ENCODE measurements at places on chromosomes 12 and 14. TPM values are rescaled to one million over a fixed set of nuclear protein-coding genes. Genes with fewer than 3 reads are reported as not detected.
A peak's percentile ranks its signal among the peaks of the same experiment; 100 is the strongest.

GRCh38 chr12:118109088-118109487 lies 5.3 kb upstream of the VSIG10 start:
- no peaks in the 10 kb centered on the region for H3K27me3 ChIP-seq
- no peak overlapping the region for H3K4me3 ChIP-seq
- H3K27ac ChIP-seq: no peak overlapping the region

DNA sequence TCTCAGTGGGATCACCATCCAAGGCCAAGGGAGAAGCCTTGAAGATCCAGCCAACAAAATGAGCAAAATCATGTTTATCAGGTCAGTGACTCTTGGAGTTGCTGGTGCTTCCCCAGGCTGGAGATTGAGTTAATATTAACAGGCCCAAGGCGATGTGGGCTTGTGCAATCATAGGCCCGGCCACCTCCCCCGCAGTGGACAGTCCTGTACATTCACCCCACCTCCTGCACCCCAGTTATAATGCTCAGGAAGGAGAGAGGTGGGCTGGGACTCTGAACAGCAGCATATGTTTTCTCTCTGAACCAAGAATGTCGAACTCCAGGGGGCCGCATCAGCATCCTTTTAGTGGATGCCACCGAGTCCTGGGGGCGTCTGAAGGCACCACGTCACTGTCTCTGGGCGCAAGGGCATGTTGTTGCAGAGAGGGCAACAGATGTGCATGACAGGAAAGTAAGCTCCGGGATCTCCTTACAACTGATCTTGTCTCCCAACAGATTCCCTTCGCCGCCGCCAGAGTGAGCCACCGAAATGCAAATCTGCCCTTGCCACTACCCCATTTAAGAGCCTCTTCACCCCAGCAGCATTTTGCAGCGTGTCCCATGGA lies 32.2 kb upstream of the SERPINA6 start:
- H3K4me1 ChIP-seq: no peaks in the 10 kb centered on the region
- no peak overlapping the region for H3K27ac ChIP-seq
- H3K36me3 ChIP-seq: no peaks in the 10 kb centered on the region
- peak; percentile 51 for DNase-seq

Gene SIX1
- 0.16 TPM for total RNA-seq

GRCh38 chr12:114888928-114889584 lies 205.1 kb upstream of the TBX3 start:
- H3K36me3 ChIP-seq: no peaks in the 10 kb centered on the region
- no peak overlapping the region for H3K27ac ChIP-seq
- no peaks in the 10 kb centered on the region for H3K4me1 ChIP-seq

DNA sequence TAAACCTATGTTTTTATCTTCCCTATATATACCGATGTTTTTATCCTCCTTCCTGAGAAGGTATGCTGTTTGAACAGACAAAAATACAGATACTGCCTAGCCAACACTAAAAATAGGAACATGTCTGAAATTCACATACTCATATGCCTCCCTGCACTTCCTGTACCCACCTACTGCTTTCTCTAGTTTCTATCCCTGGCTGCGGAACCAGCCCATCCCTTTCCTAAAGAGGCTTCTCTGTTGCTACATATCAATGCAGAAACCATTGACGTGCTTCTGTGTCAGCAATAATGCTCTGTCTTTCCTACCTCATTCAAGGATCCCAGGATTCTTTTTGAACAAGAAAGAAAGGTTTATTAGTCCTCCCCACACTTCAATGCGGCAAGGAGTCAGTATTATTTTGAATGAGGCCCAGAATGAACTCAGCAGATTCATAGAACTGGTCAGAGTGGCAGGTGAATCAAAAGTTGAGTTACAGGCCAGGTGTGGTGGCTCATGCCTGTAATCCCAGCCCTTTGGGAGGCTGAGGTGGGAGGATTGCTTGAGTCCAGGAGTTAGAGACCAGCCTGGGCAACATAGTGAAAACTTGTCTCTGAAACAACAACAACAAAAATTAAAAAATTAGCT lies 67.8 kb upstream of the NAP1L1 start:
- no peaks in the 10 kb centered on the region for H3K27me3 ChIP-seq
- no peak for DNase-seq
- no peak overlapping the region for H3K27ac ChIP-seq
- H3K36me3 ChIP-seq: no peaks in the 10 kb centered on the region
- no peaks in the 10 kb centered on the region for H3K4me1 ChIP-seq
- no peak overlapping the region for H3K4me3 ChIP-seq

- no peak overlapping the region for H3K4me3 ChIP-seq
- no peaks in the 10 kb centered on the region for H3K27me3 ChIP-seq
- H3K4me1 ChIP-seq: no peaks in the 10 kb centered on the region
- no peaks in the 10 kb centered on the region for H3K36me3 ChIP-seq
Measured at GRCh38 chr14:25110106-25110505, 60.2 kb upstream of the STXBP6 start.

GRCh38 chr12:51432921-51433320 lies 8.3 kb downstream of the SLC4A8 start:
- DNase-seq: no peak
- H3K36me3 ChIP-seq: no peaks in the 10 kb centered on the region
- H3K4me1 ChIP-seq: peaks cover 4% of the 10 kb centered on the region
- H3K27me3 ChIP-seq: no peaks in the 10 kb centered on the region
- no peak overlapping the region for H3K4me3 ChIP-seq

- H3K4me3 ChIP-seq: no peak overlapping the region
- H3K27me3 ChIP-seq: no peaks in the 10 kb centered on the region
- H3K36me3 ChIP-seq: no peaks in the 10 kb centered on the region
- H3K4me1 ChIP-seq: no peaks in the 10 kb centered on the region
- H3K27ac ChIP-seq: no peak overlapping the region
Measured at GRCh38 chr14:22289570-22289969, 299.5 kb downstream of the DAD1 start.

Gene TTC9
- total RNA-seq: 5.2 TPM

- no peaks in the 10 kb centered on the region for H3K4me1 ChIP-seq
- no peaks in the 10 kb centered on the region for H3K36me3 ChIP-seq
- H3K4me3 ChIP-seq: no peak overlapping the region
Measured at GRCh38 chr12:52184813-52185212, 7.0 kb downstream of the KRT80 start.

DNA sequence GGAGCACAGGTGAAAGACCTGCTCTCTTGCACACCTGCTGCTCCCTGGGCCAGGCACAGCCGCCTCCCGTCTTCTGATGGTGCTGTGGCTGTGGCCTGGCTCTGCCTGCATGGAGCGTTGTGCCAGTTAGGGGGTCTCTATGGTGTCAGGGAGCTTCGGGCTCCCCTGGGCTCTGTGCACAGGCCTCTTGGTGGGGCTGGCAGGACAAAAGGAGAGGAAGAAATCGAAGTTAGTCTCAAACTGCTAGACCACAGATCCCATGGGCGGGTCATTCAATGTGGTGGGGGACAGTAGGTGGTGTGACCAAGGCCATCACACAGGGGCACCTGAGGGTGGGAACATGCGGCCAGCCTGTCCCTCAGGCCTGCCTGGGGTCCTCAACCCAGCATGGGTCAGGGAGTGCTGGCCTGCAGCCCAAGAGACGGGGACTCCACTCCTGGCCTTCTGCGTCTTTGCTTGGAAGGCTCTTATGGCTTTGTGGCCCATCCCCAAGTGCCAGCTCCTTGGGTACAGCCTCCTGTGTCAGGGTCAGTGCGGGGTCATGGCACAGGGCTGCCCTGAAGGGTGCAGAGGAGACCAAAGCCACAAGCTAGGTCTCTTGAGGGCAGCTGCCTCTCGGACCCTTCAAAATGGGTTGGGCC lies 84.1 kb downstream of the KIF26A start:
- no peaks in the 10 kb centered on the region for H3K27me3 ChIP-seq
- no peak overlapping the region for H3K4me3 ChIP-seq
- no peaks in the 10 kb centered on the region for H3K36me3 ChIP-seq
- no peaks in the 10 kb centered on the region for H3K4me1 ChIP-seq

DNA sequence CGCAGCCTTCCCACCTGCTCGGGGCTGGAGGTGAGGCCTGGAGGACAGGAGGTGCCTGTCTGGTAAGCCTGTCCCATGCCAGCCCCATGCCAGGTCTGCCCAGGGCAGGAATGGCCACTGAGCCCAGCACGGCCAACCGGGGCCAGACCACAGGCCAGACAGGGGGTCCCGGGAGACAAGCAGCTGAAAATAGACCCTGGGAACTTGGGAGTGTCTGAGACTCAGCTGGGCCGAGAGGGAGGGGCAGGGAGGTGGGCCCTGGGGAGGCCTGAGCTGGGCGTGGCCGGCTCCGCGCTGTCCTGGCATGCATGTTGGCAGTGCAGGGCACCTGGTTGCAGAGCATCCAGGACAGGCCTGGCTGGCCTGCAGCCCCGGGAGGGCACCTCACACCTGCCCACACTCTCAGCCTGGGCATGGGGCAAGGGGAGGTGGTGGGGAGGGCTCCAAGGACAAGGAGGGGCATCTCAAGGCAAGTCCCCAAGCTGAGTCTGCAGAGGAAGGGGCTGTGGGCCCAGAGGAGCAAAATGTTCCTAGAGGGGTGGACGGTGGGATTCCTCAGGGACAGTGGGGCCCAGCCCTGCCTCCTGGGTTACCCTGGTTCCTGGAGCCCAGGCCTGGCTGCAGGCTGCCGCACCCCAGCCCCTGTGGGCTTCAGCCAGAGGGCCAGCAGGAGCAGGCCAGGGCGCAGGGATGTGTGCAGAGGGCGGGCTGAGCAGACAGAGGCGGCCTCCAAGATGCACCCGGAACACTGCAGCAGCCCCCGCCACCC lies 3.2 kb upstream of the CRIP1 start:
- no peak for DNase-seq
- H3K27me3 ChIP-seq: no peaks in the 10 kb centered on the region

Gene NRL
- 4.9 TPM for total RNA-seq

DNA sequence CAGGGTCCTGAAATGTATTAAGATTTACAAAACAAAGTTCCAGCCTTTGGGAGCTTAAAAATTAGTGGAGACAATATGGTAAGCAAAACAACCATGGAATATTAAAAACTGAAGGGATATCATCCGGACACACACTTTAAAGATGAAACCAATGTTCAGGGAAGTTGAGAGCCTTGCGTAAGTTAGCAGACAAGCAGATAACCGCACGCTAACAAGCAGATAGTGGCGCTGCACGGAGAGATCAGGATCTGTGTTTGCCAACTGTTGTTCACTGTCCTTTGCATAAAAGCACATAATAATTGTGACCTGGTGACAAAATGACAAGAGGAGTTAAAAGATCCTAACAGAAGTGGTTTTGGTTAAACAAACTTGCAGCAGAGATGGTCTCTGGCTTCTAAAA lies 14.3 kb upstream of the TMEM229B start:
- H3K4me3 ChIP-seq: no peak overlapping the region
- H3K36me3 ChIP-seq: no peaks in the 10 kb centered on the region
- H3K4me1 ChIP-seq: no peaks in the 10 kb centered on the region
- H3K27ac ChIP-seq: no peak overlapping the region
- H3K27me3 ChIP-seq: no peaks in the 10 kb centered on the region

- H3K4me1 ChIP-seq: no peaks in the 10 kb centered on the region
- peak; percentile 75 for DNase-seq
- no peaks in the 10 kb centered on the region for H3K36me3 ChIP-seq
- H3K27ac ChIP-seq: no peak within 1 kb of the TSS
- no peaks in the 10 kb centered on the region for H3K27me3 ChIP-seq
Measured at GRCh38 chr12:51887476-51888315, at the start of gene ANKRD33. Gene ANKRD33, plus strand, starts transcription at chr12:51888103. Its CDS starts 84 bp downstream, at chr12:51888187.

DNA sequence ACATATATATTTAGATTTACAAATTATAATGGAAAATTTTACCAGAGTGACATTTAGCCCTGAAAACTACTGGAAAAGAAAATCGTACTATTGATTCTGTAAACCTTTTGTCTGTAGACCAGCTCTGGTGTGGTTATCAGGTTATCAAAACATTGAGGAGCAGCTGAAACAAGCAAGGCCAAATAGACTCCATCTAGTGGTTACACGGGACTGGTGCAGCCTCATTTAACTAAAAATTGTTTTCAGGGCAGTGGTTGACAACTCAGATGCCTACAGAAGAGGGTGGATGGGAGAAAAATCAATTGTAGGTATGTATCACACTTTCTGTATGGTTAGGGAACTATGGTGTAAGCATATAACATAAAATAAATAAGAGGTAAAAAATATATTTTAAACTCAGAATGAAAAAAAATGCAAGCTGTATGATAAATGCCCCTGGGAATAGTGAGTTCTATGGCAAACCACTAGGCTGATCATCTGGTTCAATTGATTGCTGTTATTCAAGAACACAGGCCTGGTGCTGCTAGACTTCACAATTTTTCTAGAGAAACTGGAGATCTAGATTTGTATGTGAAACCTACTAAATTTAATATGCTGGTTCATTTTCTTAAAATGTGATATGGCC lies 51.2 kb downstream of the ACSS3 start:
- H3K27ac ChIP-seq: no peak overlapping the region
- peak; percentile 39 for DNase-seq
- no peaks in the 10 kb centered on the region for H3K4me1 ChIP-seq
- H3K27me3 ChIP-seq: no peaks in the 10 kb centered on the region
- H3K36me3 ChIP-seq: no peaks in the 10 kb centered on the region

- no peaks in the 10 kb centered on the region for H3K36me3 ChIP-seq
- H3K4me3 ChIP-seq: no peak overlapping the region
- DNase-seq: no peak
- H3K27ac ChIP-seq: no peak overlapping the region
- H3K27me3 ChIP-seq: no peaks in the 10 kb centered on the region
Measured at GRCh38 chr12:93603762-93604161, 31.3 kb downstream of the SOCS2 start.

DNA sequence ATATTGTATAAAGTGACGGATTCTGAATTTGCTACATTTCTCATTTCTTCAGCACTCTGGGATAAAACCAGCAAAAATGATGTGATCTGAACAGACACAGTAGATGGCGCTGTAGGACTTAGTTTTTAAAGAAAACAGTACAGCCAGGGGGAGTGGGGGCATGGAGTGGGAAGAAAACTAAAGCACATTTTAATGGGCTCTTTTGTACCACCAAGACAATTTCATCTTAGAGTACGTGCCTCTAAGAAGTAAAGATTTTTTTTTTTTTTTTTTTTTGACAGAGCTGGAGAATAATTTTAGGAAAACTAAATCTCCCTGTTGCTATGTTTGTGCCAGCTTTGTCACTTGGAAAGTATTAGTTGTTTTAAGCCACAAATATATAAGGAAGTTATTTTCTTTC lies 124.4 kb downstream of the RAD51B start:
- H3K27ac ChIP-seq: no peak overlapping the region
- peak; percentile 80 for DNase-seq
- peaks cover 25% of the 10 kb centered on the region for H3K4me1 ChIP-seq
- no peaks in the 10 kb centered on the region for H3K36me3 ChIP-seq

Gene MANSC1
- total RNA-seq: 38.7 TPM

GRCh38 chr12:114444422-114445279 lies 38.7 kb upstream of the TBX5 start:
- H3K4me1 ChIP-seq: no peaks in the 10 kb centered on the region
- H3K27me3 ChIP-seq: peaks cover 67% of the 10 kb centered on the region
- no peak for DNase-seq

Gene LRRC43
- total RNA-seq: 4.8 TPM

Data from kidney (tissue), 22 donors.